ENCODE measurements at places on chromosomes 11 and 22.

- DNase-seq, result no peak
These were observed 292.6 kb downstream of the NTM start for GRCh38 chr11:131662993-131663392.

DNA sequence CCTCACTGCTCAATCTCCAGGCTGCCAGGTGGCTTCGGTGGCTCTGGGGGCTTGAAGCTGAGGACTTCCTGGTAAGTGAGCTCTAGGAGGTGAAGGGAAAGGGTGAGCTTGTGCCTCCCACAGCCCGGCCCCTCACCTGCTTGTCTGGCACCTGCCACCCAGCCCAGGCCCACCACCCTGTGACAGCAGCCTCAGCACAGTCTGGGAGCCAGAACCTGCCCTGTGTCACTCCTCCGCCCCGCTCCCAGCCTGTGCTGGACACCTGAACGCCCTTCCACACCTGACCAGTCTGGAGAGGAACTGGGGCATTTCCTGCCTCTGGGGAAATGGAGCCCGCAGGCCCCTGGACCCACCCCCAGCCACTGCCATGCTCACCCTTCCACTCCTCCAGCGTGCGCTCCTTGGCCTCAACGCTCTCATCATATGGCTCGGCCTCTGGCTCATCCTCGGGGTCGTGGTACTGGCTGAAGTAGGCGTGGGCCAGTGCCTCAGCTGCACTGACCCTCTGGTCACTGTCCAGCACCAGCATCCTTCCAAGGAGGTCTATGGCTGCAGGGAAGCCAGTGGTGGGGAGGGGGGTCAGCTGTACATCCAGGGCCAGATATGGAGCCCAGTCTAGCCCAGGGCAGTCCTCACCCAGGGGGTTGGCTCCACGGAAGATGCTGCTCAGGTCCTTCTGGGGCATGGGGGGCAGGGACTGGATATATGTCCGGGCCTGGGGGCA, 3.6 kb upstream of the MAPK12 start:
- DNase-seq, result no peak

GRCh38 chr11:117914991-117915618, 14.1 kb downstream of the TMPRSS13 start:
- DNase-seq, result peak; percentile 32

GRCh38 chr11:78127403-78127802, 12.0 kb downstream of the ALG8 start:
- no peak for DNase-seq

GRCh38 chr22:39388261-39389011, 11.1 kb upstream of the TAB1 start:
- peak; percentile 97 for DNase-seq

DNA sequence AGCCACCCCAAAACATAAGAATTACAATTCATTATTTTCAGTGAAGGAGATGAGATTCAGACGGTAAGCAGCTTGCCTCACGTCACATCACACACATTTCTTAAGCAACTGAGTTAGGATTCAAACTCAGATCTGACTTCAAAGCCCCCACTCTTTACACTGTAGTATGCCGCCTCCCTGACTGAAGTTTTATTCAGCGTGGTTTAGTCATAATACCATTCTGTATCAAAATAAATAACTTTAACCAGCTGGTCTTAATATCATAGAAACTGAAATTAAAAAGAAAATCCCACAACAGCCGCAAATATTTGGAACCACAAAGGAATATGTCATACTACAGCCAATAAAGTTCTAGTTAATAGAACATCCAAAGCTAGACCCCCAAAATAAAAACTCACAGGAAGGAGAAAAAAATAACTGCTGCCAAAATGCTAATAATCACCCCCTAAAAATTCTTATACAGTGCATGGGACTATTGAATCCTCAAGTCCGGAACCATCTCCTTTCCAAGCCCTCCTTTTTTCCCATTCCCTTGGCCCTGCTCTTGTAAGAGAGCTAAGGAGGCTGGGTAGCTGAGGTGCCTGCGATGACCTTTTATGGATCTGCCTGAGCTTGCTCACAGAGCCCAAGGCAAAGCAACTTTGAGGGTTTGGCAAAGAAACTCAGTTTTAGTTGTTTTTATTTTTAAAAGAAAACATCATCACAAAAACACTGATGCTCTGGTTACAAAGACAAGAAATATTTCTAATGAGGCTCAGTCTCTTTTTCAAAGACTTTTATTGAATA, 334.5 kb downstream of the TTC28 start:
- DNase-seq, result no peak

GRCh38 chr11:69355959-69356702, 62.2 kb downstream of the MYEOV start:
- no peak for DNase-seq

DNA sequence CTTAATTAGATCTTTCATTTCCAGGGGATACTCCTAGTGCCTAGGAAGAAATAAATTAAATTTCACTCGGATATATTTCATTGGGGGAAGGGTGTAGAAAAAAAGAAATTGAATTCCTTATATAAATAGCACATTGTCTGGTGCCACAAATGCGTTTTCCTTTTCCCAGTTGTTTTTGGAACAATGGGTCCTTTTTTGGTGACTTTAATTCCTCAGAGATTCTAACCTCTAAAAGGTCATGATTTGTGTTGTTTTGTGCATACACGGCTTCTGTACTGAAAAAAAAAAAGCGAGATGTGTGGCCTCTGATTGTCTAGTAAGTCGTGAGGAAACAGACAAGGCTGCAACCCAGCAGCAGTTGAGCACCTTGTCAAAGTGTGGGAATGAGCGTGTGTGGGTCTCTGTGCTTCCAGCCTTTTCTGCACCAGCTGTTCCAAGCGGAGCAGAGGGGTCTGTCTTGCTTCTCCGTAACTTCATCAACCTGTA, 64.5 kb upstream of the CRTAM start:
- no peak for DNase-seq

- no peak for DNase-seq
These were observed 8.9 kb downstream of the SULT4A1 start for GRCh38 chr22:43853328-43853931.

DNA sequence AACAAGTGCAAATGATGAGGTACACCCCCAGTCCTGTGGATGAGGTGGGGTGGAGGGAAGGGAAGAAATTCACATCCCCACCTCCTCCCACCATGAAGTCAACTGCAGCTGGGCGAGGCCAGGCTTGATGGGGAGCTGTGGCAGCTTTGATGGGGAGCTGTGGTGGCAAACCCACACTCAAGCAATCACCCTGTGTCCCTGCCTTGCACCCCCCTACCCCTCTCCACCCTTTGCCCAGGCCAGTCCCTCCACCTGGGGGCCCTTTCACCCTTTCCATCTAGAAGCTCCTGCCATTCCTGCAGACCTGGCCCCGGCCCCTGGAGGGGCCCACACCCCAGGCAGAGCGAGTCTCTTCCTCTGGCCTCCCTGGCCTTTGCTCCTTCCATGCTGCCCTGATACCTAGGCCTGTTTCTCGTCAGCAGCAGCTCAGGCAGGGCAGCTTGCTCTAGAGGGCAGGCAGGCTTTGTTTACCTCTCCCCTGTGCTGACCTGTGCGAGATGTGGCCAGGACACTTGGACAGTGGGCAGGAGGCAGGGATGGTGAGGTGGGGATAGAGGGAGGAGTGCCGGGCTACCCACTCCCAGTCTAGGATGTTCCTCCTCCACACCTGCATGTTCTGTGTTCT, 4.5 kb upstream of the FGF3 start:
- no peak for DNase-seq

Data from nephron progenitor cell (in vitro differentiated cells).